ENCODE measurements at places on chromosomes 4 and X. TPM values are rescaled to one million over a fixed set of nuclear protein-coding genes. Genes with fewer than 3 reads are reported as not detected.

DNA sequence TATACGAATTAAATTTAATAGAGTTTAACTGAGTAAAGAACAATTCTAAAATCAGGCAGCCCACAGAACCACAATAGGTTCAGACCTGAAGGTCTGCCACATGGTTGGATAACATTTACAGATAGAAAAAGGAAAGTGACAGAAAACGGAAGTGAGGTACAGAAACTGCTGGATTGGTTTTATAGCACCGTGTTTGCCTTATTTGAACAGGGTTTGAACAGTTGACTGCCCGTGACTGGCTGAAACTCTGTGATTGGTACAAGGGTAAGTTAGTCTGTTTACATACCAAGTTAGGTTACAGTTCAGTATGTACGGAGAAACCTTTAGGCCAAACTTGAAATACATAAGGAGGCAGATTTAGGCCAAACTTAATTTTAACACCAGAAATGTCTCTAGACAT is 64.1 kb upstream of the ATXN3L start:
- no peaks in the 10 kb centered on the region for H3K4me1 ChIP-seq
- H3K27ac ChIP-seq, result no peak overlapping the region
- H3K36me3 ChIP-seq, result no peaks in the 10 kb centered on the region
- H3K4me3 ChIP-seq, result no peak overlapping the region

DNA sequence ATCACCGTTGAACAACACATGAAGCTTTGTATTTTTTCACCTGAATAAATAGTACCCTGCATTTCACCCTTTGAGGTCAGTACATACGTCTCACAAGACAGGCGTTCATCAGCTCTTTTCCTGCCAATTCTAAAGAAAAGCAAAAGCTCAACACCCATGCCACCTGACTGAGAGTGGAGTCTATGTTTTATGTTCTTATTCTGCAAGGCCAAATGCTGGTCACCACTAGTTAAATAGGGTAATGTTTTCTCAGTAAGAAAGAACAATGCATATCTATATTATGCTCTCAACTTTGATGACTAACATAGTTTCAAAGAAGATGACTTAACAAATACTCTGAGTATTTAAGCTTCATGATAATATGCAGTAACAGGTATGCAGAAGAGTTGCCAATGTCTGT is 336.3 kb upstream of the BMP3 start:
- no peak overlapping the region for H3K4me3 ChIP-seq
- no peaks in the 10 kb centered on the region for H3K4me1 ChIP-seq
- H3K36me3 ChIP-seq, result no peaks in the 10 kb centered on the region
- H3K27me3 ChIP-seq, result no peaks in the 10 kb centered on the region
- no peak overlapping the region for H3K27ac ChIP-seq
- no peak for DNase-seq

- H3K4me1 ChIP-seq, result no peaks in the 10 kb centered on the region
- no peak for DNase-seq
- peak overlapping the region; percentile 47 for H3K4me3 ChIP-seq
- H3K36me3 ChIP-seq, result no peaks in the 10 kb centered on the region
- H3K27ac ChIP-seq, result peak overlapping the region; percentile 16
These were observed 341 bp upstream of the PRPS2 start for GRCh38 chrX:12790885-12791256.

Gene ASB12
- 0.85 TPM for total RNA-seq

Gene MAGEA10
- not detected for total RNA-seq

Gene PNMA3
- total RNA-seq, result 0.63 TPM

Data from right atrium auricular region (tissue), 2 donors.